ENCODE measurements at places on chromosomes 5 and 9.

DNA sequence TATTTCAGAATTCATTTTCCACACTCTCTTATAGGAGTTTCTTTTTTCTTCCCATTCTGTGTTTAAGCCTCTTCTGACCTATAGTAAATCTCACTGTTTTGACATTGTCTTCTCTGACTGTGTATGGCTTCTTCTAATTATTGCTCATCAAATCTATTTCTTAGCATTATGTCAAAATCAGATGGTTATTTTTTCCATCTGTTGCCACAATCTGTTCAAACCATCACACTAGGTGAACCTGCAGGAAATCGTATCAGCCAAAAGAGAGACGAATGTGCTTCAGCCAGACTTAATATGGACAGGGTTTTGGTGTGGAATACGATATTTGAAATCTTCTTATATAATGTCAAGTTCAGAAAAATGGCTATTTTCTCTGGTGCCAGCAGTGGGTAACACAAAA, 15.9 kb upstream of the SEMA4D start:
- no peak for DNase-seq

DNA sequence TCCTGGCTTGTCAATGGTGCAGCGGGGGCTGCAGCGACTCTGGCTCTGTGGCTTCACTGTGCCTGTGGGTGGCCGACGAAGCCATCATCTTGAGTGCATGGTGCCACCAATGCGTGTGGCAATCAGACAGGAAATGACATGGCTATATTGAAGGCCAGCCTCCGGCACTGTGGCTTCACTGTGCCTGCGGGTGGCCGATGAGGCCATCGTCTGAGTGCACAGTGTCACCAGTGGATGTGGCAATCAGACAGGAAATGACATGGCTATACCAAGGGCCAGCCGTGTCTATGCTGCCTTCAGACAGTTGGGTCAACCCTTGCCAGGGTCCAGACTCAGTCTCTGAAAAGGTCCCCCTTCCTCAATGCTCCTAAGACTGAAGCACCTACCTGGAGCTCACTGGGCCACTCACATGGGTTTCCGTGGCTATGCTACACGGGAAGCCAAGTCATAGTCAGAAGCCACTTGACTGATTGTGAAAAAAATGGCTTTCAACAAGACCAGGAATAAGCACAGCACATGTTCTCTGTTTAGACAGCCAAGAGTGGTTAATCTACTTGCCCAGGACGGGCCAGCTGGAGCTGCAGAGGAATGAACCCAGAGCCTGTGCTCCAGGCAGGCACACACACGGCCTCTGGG, 67.5 kb upstream of the S1PR3 start:
- no peak for DNase-seq

DNA sequence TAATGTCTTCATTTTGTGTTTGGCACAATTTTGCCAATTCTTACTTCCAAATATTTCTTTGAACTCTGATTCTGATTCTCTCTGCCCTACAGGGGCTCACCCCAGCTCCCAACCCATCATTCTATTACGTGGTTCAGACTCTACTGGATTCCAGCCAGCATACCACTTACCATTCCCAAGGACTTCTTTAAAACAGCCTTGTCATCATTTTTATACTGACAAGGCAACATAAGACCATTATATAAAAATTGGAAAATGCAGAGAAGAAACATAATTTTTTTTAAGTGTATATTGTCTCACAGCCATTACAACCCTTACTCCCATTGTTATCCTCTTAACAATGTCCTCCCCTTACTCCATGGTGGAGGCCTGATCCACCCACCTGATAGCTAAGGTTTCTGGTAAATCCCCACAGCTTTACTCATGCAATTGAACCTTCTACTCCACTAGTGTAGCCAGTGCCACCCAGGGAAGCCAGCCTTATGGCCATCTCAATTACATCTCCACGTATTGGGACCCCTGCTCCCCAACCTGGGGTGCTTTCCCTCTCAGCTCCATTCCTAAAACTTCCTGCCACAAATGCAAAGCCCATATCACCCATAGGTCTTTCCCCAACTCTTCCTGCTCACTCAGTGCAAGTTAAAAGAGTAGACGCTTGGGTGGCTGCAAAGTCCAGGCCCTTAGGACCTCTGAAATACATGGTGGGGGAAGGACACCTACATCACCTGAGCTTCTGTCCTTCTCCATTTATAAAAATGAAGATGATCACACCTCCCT, 19.1 kb downstream of the UGT3A2 start:
- no peak for DNase-seq

GRCh38 chr5:180050121-180050940, 21.2 kb downstream of the RNF130 start:
- DNase-seq = no peak

DNA sequence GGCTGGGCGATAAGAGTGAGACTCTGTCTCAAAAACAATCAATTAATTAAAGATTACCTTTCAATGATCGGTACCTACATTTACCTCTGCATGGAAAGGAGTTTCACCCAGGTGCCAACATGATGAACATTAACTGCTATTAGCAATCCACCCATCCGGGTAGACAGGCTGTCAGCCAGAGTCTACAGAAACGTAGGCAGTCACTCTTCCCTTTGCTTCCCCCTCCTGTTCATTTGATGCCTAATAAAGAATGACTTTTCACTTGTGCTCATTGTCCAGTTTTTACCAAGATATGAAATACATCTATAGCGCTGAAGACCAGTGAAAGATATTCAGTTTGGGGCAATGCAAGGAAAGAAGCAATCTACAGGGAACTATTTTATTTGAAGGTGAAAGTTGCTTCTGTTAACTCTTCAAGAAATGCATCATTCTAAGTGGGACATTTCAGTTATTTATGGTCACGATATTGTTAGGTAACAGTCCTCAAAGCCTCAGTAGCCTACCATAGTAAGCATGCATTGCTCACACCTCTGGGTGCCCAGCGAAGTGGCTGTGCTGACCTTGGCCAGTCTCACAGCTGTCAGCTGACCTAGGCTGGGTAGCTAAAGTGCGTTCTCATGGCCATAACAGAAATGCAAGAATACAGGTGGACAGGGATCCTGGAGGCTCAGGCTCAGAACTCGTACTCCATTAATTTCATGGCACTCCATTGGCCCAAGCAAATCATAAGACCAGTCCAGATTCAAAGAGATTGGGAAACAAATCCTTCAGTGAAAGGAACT, 87.2 kb upstream of the DMRT1 start:
- no peak for DNase-seq

DNA sequence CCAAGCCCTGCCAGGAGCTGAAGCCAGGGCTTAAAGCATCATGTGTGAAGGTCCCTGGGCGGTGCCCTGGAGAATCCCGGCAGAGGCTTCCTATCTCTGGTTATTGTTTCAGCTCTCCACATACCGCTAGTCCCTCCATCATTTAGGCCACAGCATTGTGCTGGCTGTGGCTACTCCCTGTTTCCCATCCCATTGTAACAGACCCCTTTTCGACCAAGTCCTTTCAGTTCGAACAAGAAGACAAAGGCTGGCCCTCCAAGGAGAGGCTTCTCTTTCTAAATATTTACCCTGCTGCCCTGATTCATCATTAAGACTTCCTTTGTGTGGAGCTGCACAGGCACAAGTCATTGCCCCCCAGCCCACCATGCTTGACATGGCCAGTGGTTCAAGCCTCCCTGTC, 41.6 kb downstream of the NEUROG1 start:
- no peak for DNase-seq

GRCh38 chr9:107755246-107755645, 265.7 kb upstream of the KLF4 start:
- DNase-seq = peak; percentile 77

GRCh38 chr9:12640016-12640587, 53.1 kb upstream of the TYRP1 start:
- DNase-seq = peak; percentile 58

DNA sequence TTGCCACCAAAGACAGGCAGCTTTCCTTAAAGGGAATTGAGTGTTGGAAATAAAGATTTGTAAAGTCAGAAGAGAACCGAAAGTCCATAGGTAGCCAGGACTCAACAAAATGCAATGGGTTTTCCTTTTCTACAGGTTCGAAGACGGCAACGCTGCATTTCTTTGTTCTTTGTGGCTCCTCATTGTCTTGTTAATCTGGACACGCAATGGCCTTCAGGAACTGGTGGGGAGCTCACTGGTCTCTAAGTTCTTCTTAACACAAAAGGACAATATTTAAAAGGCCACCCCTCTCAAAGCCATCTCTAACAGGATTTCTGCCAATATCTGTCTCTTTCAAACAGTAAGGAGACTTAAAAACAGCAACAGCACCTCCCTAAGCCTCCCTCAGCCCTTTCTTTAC, 170.6 kb downstream of the RMI1 start:
- DNase-seq = no peak

DNA sequence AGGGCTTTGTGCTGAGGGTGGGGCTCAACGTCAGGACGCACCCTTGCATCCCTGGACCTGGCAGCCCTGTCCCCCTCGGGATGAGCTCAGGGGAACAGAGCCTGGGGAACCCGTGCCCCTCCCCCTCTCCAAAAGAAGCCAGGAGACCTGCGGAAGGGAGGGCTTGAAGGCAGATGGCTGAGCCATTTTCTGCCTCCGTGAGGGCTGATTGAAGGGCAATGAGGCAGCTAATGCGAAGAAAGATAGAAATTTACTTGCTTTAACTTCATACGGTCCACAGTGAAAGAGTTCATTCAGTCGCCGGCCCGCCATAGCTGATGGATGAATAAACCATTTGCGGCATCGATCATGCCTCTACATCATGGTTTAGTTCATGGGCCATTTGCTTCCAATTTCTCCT, 28.8 kb downstream of the ASS1 start:
- no peak for DNase-seq

DNA sequence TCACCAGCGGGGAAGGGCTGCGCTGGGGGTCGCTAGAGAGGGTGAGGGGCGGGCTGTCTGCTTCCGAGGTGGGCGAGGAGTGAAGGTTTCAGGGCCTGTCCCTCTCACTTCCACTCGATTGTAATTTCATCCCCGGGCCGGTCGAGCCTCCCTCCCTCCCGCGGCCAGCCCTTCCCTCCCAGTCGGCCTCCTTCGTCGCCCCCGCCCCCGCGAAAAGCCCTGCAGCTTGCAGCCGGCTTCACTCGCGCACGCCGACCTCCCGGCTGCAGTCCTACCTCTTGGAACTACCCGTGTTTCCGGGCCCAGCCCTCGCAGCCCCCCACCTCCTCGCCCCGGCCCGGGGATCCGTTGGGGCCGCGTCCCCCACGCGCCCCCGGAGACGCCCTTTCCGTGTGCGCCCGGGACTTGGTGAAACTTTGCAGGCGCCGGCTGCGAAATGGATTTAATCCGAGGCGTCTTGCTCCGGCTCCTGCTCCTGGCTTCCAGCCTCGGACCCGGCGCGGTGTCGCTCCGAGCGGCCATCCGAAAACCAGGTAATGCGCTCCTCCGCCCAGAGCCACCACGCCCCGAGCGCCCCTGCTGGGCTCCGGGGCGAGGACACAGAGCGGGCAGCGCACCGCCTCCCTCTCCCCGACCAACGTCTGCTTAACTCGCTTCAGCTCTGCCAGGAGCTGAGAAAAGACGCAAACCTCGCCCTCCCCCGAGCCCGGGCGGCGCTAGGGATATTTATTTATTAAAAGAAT, at the start of gene EGFLAM:
Gene EGFLAM (plus strand): TSS at position 241 of the 743 bp plus-strand sequence. CDS start 196 bp downstream, at position 437.
- peak; percentile 6 for DNase-seq

- DNase-seq = no peak
Measured at GRCh38 chr9:122218071-122218934, 10.5 kb downstream of the LHX6 start.

GRCh38 chr9:137114613-137115393, at the start of gene DPP7:
TSS of gene DPP7 (minus strand) at chr9:137114733. CDS start at chr9:137114713, 20 bp downstream.
- no peak for DNase-seq

GRCh38 chr9:113998525-113999255, 79.4 kb downstream of the AMBP start:
- no peak for DNase-seq

DNA sequence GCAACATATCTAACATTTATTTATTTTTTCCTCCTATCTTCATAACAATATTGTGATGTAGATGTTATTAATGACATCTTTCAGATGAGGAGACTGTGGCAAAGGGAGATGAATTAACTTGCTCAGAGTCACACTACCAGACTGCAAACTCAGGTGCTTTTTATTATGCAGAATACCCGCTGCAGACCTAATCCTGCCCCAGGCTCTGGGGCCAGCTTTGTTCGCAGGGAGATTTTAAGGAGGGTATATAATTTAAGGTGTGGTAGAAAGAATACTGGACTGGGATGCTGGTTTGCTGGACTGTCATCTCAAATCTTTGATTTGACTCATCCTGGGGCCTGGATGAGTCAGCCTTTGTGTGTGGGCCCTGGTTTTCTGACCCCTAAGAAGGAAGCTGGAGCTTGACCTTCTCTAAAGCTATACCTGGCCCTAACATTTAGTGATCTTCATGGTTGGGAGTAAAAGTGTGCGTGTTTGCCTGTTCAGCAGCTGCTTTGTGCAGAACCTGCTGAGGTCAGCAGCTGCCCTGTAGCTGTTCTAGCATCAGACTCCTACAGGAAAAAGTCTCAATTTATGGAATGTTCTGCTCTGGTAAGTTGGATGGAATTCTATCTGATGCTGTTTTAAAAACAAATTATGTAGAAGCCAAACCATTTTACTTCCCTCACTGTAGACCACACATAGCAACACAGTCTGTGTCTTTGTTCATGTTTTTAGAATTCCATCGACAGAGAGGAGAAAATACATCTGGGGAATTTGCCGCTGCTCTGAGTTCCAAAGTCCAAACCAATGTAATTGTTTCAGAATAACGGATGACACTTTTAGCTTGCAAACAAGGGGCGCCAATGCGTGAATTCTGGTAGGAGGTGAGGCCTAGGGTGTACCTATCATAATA, 4.5 kb downstream of the SLC36A1 start:
- DNase-seq = peak; percentile 58

- no peak for DNase-seq
Measured at GRCh38 chr9:99808454-99808853, 13.2 kb upstream of the NR4A3 start.

DNA sequence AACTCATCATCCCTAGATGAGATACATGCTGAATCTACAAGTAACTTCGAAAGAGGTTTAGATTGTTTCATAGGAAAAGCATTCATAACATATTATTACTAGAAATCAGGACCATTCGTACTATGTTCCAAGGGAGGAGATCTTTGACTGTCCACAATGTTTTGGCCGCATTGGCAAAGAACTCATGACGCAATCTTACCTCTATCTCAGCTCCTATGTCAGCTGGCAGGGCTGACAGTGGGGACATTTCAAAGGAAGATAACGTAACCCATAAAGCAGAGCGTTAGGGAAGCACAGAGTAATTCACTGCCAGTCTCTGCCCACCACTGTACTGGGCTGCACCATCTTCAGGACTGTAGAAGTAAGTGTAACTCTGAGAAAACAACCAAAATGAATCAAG, 69.7 kb downstream of the EFNA5 start:
- no peak for DNase-seq

- DNase-seq = no peak
Measured at GRCh38 chr9:120388003-120388855, 191.7 kb downstream of the CDK5RAP2 start.

- DNase-seq = peak; percentile 5
Measured at GRCh38 chr5:77210964-77211690, 647 bp downstream of the PDE8B start.

DNA sequence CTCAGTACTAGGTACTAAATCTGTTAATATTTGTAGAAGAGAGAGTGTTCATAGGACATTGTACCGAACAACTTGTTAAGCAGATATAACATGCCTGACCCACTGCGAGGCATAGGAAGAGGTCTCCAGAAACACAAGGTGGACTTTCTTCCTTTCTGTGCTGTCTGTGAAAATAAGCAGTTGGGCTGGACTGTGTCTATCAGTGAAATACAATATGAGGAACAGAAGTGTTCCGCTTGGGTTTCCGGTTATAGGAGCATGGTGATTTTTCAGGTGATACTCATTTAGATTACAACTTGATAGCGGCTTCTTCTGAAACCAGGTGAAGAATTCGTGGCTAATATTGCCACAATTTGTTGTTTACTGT, 60.9 kb upstream of the TLR4 start:
- no peak for DNase-seq

- no peak for DNase-seq
Measured at GRCh38 chr5:149358868-149359495, 1.1 kb downstream of the PCYOX1L start.

Measured in fibroblast of lung (primary cell).